Activated CD4-positive, alpha-beta T cell treated with anti-CD3 and anti-CD28 coated beads, Interleukin-2, amount 50 U/mL, for 4 hours (primary cell): ENCODE measurements at places on chromosomes 13 and 19.

DNA sequence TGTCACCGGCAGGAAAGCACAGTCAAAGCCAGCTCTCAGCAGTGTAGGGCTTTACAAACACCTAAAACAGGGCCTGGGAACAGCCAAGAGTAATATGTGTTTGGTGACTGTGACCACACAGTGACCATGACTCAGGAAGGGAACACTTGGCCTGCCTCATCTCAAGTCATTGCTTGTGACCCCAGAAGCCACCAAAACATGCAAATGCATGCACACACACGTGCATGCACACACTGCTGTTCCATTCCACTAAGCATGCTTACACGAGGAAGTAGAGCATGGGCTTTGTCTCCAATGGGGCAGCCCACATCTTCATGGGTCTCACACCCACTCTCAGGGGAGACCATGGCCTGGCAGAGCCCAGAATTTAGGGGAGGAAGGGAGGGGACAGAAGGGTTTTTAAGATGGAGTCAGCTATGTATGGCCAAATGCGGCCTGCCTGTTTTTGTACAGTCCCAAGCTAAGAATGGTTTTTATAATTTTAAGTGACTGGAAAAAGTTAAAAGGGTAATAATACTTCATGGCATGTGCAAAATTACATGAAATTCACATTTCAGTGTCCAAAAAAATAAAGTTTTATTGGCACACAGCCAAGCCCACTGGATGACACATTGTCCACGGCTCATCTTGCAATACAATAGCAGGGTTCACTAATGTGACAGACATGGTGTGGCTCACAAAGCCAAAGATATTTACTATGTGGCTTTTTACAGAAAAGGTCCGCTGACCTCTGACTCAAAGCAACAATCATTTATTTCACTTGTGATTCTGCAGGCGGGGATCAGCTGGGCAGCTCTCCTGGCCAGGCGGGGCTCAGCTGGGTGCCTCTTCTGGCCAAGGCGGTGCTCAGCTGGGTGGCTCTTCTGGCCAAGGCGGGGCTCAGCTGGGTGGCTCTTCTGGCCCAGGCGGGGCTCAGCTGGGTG lies 17.3 kb downstream of the ZFR2 start:
- DNase-seq = no peak

- no peak for DNase-seq
Observed at GRCh38 chr13:49399801-49400472, 43.9 kb downstream of the CAB39L start.

GRCh38 chr13:72181661-72182060 lies 314.7 kb upstream of the DACH1 start:
- no peak for DNase-seq

DNA sequence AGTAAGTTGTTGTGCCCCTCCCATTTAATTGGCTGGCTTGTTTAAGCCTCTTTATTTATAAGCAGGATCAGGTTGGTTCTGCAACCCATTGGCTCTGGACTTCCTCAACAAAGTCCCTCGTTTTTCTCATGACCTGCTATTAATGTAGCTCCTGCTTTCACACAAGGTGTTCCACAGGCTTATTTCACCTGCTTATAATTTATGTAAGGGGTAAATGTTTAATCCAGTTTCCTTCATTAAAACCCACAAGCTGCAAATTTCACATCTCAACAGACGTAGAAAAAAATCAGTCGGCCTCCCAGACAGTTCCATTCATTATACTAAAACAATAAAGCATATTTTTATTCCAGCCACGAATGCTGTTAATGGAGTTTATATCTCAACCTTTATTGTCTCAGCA lies 86.1 kb downstream of the TBC1D4 start:
- DNase-seq = no peak

- no peak for DNase-seq
Observed at GRCh38 chr13:41061914-41062837, 867 bp downstream of the WBP4 start.

GRCh38 chr13:24627090-24627714 lies 53.0 kb upstream of the ATP12A start:
- DNase-seq = no peak

- no peak for DNase-seq
Observed at GRCh38 chr19:33621065-33621785, 528 bp upstream of the CHST8 start.

GRCh38 chr13:40568246-40569023 lies 98.0 kb downstream of the FOXO1 start:
- DNase-seq = no peak

DNA sequence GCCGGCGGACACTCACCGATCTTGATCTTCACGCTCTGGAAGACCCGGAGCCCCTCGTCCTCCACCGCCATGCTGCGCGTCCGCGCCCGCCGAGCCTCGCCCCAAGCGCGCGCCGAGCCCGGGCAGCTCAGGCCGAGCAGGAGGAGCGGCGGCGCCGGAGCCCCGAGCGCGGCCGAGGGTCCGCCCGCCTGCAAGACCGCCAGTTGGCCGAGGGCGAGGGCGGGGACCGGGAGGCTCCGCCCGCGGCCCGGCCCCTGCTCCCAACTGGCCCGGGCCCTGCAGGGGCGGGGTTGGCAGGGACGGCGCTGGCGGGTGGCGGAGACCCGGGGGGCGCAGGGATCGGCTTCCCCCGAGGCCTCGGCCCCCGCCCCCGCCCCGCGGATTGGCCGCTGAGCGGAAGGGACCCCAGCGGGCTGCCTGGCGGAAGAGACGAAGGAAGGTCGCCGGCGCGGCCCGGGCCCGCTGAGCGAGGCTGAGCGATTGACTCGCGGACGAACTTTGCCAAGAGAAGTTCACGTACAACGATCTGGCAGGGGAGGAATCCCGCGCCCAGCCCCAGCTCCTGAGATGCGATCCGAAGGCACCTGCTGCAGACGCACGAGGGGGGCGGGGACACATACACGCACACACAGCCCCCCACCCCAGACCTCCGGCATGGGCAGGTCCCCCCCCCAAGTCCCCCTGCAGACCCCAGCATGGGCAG lies at the start of gene RASA3:
RASA3 (minus strand) TSS at position 205 of the 703 bp plus-strand sequence; CDS start at position 71, 134 bp downstream.
- peak; percentile 26 for DNase-seq

- no peak for DNase-seq
Observed at GRCh38 chr13:113863524-113864272, at the start of gene GAS6. GAS6 (minus strand) TSS chr13:113864076; CDS start chr13:113863920, 156 bp downstream.

DNA sequence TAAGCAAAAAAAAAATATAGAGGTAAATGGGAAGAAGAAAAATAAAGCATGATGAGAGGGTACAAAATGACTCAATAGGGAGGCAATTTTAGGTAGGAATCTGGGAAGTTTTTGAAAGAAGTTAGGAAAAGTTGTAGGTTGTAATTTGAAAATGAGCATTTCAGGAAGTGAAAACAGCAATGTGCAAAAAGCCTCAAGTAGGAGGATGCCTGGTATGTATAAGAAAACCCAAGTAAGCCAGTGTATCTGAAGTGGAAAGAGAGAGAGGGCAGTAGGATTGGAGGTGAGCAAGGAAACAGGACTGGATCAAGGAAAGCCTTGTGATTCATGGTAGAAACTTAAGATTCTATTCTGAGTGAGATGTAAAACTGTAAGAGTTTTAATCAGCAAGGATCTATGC lies 121.6 kb upstream of the SPRY2 start:
- no peak for DNase-seq

DNA sequence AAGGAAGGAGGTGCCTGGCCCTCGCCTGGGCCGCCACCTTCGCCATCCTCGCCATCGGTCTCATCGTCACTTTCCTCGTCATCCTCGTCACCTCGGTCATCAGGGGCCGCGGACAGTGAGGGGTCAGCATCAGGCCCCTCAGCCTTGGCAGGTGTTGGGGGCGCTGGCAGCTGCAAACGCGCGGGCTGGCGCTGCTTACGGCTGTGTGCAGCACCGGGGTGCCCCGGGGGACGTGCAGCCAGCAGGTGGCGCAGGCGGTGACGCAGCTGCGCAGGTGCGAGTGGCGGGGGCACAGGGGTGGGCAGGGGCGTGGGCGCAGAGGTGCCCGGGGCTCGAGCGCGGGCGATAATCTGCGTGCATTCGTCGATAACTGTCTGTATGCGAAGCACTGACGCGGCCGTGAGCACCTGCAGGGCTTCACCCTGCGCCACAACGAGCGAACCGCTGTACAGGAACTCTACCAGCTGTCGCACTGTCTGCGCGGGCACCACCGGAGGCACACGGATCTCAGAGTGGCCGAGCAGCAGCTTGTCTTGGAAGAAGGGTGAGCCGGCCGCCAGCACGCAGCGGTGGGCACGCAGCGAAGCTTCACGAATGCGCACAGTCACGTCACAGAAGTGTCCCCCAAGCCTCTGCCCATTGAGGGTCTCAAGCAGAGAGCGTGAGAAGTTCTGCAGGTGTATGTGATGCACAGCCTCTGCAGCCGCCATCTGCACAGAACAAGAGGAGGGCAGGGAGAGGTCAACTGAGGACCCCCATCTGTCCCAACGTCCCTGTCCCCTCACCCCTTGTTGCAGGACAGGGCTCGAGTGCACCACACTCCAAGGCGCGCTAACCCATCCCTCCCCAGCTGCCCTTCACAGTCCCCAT lies 2.4 kb downstream of the ZBTB45 start:
- DNase-seq = no peak

GRCh38 chr19:19447536-19448237 lies 42.2 kb downstream of the GATAD2A start:
- no peak for DNase-seq

DNA sequence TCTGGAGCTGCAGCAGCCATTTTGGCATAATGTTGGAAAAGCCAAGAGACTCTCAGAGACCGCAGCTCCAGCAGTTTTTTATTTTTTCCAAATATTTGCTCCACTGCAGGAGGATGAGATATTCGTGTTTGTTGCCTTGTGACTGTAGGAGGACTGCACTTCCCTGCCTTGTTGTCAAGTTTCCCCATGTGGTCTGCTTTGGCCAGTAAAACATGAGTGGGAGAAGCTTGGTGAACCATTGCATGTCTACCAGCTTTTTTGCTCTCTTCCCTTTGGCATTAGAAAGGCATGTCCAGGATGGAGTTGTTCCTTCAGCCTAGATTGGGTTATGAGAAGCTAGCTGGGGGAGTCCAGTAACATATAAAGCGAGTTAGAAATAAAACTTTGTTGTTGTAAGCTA lies 47.7 kb upstream of the ALOX5AP start:
- DNase-seq = no peak

- no peak for DNase-seq
Observed at GRCh38 chr13:88281841-88282240, 610.7 kb downstream of the SLITRK5 start.

DNA sequence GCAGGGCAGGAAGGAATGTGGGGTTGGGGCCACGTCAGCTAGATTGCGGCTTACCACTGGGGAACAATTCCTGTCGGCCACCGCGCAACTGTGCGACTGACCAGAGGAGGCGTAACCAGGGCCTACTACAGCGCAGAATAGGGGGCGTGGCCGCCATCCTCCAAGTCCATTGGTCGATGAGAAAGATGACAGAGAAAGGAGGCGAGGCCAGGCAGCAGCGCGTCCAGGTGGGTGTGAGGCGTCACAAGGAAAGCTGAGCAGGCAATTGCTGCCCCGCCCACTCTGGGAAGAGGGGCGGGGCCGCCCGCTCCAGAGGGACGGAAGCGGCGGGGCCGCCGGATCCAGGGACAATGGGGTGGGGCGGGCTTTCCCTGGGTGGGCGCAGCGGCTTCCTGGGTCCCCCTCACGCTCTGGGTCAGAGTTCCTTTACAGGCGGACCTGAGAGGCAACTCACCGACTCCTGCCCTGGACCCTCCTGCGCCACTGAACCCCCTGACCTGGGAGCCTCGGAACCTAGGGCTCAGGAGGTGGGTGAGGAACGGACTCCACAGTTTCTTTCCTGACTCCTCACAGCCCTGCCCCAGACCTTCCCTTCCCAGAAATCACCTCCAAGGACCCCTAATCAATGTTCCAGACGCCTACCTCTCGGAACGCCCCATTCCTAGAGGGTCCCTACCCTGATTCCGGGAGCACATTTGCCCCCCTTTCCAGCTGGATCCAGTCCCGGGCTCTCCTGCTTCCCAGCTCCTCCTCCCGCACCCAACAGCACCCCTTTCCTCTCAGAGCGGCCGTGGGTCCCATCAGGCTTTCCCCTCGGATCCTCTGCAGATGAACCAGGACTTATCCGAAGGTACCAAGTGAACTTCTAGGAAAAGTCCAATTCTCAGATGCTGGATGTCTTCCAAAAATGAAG lies 101.5 kb upstream of the ZNF492 start:
- no peak for DNase-seq

- DNase-seq = no peak
Observed at GRCh38 chr13:23500849-23501248, 67.3 kb upstream of the SACS start.

DNA sequence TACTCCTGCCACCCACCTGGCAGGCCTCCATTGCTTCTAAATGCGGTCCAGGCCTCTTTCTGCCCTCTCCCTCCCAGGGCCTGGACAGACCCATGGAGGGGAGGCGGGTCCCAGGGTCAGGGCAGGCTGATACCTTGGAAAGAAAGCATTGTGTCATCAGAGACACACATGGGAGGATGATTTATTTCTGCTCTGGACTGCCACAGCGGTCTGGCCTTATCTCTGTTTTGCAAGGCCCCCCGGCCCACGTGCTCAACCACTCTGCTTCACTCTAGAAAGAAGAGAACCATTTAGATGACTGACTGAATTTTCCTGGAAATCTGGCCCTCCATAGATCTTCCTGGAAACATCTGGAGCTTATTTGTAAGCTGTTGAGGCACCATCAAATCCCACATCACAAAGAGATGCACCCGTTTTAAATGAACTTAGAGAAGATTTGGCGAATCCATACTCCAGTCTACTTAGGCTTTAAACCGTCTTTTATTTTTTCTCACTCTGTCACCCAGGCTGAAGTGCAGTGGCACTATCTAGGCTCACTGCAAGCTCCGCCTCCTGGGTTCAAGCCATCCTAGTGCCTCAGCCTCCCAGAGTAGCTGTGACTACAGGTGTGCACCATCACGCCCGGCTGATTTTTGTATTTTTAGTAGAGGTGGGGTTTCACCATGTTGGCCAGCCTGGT lies 48.3 kb upstream of the URI1 start:
- DNase-seq = no peak

DNA sequence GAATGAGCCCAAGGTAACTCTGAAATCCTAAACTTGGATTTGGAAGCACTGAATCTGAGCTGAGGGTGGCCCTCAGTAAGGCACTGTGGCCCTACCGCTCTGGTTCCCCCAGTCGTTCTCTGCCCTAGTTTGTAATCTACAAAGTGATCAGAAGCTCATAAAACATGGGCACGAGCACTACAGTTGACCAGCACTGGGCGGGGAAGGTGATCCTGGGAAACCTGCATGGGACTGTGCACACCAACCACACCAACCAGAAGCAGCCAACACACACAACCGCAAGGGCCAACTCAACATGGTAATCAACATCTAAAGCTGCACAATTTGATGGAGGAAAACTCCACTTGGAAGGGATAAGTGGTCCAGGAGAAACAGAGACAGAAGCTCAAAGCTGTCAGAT lies 22.9 kb downstream of the SLC7A1 start:
- DNase-seq = no peak

- DNase-seq = no peak
Observed at GRCh38 chr19:4358709-4359626, 15.6 kb downstream of the MPND start.

GRCh38 chr13:107339209-107339608 lies 771.3 kb upstream of the ARGLU1 start:
- no peak for DNase-seq

- DNase-seq = no peak
Observed at GRCh38 chr19:11227195-11227886, 12.1 kb upstream of the ANGPTL8 start.

DNA sequence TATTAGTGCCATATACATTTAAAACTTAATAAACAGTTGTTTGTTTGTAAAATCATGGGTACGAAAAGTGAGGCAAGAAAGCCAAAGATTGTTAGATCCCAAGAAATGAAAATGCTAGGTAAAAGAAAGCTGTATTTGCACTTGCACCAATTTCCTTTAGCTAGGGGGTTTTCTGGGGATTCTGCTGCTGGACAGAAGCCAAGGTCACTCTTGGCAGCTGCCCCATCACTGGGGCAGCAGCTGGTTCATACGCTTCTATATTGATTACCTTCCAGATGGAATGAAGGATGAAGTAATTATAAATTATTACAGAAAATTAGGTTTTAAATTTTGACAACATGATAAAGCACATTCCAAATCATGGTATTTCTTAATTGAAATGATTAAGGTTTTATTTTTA lies 127.4 kb downstream of the SLITRK5 start:
- no peak for DNase-seq
